ENCODE measurements at places on chromosomes 11 and 22.

DNA sequence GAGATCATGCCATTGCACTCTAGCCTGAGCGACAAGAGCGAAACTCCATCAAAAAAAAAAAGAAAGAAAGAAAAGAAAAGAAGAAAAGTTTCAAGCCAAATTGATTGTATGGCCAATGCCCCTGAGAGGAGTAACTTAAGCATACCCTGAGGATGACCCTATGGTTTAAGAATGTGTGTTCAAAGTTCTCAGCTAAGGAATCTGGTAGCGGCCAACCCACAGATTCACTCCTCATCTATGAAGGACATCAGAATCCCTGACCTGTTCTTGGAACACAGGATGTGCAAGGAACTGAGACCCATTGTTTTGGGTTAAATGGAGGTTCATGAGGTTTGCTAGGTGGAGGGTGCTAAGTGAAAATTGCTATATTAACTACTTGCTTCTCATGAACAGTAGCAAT is 18.1 kb downstream of the IZUMO1R start:
- no peak for DNase-seq

DNA sequence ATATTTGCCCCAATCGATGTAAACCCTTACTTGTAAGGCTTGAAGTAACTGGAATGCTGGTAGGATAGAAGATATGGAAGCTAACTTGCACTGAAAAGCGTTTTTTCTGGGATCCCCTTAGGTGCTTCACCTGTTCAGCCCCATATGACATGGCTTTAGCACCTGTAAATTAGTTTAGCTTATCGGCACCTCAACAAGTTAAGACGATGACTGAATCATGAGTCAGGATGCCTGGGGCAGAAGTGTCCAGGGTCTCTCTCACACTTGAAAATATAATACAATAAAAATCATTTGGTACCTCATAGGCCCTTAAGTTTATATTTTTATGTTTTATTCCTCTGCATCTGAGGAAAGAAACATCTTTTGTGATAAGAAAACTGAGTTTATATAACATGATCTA is 409.2 kb upstream of the LRRC4C start:
- DNase-seq, result no peak

GRCh38 chr22:47837703-47838102 is 1075.3 kb downstream of the TBC1D22A start:
- DNase-seq, result no peak

DNA sequence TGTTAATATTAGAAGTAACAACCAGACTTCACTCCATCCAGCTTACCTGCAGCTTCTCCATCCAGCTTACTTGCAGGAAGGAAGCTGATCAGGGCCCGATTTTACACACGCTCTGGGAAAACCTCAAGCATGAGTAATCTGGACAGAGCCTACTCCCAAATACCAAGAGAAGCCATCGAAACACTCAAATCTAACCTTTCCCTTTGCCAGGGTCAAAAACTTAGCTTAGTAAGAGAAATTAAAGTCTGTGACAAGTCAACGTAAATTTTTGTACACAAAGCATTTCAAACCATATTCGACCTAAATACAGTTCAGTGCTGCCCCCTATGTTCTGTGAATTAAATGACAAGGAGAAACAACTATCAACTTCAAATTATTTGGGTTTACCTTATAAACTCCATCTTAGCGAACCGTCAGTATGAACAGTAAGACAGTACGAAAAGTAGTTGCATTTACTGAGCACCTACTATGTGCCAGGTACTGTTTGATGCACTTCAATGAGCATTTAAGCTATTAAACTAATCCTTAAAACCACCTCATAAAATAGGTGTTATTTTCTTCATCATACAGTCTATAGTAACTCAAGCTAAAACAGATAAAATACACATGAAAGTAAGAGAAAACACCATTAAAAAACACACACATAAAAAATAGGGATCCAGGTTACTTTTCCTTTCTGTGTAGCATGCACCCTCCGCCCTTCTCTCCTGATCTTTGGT is 36.9 kb downstream of the ARFGAP3 start:
- no peak for DNase-seq

DNA sequence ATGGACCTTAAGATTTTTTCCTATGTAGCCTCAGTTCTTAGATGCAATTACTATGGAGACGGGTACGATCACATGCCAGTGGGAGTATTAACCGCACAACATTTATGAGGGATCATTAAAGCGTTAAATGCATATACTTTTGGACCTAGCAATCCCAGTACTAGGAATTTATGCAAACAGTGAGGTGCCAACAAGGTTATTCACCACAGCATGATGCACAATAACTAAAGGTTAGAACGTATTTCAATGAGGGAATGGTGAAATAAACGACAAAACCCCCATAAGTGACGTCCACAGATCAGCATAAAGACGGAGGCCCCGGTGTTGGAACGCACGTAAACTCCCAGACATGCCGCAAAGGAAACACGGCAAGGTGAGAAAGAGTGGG is 539 bp downstream of the SIRT3 start:
- no peak for DNase-seq

GRCh38 chr22:37663521-37664140 is 5.1 kb downstream of the PDXP start:
- DNase-seq, result no peak

DNA sequence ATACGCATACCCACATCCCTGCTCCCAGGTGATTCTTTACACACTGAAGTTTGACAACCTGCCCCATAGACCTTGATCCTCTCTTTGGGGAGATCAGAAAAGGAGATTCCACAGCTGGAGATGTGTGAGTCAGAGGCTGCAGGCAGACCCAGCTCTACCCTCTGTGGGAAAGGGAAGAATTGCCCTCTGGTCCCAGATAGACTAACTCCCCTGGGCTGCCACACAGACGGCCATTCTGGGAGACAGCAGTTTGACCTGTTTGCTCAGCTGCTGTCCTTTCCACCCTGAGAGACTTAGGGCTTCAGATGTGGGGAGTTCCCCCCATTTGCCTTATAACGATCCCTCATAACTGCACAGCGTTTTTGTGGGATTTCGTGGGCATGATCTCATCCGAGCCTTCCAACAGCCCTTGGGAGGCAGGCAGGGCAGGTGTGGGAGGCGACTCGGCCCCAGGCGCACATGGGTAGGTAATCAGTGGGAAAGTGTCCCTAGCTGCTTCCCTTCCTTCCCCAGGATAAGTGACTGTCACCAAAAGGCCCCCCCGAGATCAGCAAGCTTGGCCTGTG is 14.1 kb downstream of the FAM83F start:
- DNase-seq, result no peak

- DNase-seq, result no peak
These were observed 2.0 kb downstream of the CLCF1 start for GRCh38 chr11:67371189-67371910.

GRCh38 chr22:46734830-46735453 is 3.1 kb downstream of the CERK start:
- DNase-seq, result no peak

DNA sequence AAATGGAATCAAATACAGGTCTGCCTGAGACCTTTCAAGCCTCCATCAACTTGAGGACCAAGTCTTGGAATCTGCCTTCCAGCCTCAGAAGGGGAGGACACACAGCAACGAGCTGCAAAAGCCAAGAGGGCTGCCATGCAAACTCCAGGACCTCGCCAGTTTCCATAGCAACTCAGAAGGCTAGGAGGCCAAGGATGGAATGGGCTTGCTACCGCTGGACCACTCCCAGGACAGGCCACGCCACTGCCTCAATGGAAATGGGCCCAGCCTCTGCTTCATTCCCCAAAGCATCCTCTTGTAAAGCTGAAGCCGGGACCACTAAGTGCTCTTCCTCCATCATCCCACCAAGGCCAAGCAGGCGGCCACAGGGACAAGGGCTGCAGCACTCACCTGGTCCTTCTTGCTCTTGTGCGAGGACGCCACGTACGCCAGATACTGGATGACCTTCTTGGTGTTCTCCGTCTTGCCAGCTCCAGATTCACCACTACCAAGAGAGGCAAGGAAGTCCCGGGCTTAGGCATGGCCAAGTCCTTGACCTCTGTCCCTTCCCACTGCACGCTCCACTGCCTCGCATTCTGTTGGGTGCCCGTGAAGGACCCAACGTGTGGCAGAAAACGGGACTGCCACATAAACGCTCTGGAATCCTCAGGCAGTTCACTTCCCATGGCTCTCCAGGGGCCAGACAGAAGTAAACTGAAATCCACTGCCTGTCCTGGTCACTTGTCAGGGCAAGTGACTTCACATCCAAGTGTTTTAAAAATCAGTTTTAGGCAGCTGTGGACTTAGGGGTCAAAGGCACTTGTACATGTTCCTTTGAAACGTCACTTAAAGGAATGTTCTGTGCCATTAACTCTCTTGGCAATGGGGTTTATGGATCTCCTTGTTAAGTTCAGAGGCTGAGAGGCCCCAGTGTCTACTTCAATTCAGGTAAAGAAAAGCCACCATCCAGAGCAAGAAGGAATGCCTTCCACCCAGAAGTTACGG is 61.3 kb downstream of the MYH9 start:
- no peak for DNase-seq

DNA sequence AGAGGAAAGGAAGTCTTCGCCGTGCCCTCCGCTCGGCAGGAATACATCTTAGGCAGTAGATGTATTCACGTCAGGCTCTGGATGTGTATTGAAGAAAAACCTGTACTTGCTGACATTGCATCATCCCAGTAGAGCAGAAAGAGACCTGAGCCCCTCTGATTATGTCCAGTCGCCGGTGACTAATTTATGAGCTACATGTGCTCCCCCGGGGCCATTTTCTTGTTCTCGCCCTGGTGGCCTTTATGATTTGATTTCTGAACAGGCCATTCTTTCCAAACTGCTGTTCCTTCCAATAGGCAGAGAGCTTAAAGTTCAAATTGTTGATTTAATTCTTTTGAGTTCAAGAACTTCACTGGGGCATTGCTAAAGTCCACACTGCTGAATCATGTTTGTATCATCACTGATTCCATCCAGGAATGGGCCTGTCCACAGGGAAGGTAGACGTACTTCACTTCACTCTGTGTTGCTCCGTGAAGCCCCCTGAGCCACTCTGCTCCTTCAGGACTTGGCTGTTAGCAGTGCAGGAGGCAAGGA is 137.3 kb upstream of the RASSF10 start:
- DNase-seq, result no peak

GRCh38 chr11:13055200-13055599 is 46.1 kb downstream of the RASSF10 start:
- DNase-seq, result no peak

DNA sequence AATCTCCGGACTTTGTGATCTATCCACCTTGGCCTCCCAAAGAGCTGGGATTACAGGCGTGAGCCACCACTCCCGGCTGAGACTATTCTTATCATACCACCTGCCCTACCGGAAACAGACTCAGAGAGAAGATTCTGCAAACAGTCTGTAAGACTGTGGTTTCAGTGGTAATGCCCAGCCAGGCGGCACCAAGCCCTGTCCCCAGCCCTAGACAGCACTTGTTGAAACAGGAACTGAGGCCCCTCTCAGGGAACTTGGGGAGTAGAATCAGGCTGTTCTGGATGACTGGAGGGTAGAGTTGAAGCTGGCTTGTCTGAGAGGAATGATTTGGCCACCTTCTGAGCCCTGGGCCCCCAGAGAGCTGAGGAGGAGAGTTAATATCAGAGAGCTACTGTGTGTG is 1.3 kb upstream of the INSC start:
- DNase-seq, result no peak
